ENCODE measurements at places on chromosomes 11 and 22.

GRCh38 chr11:2383852-2384804, 7.0 kb downstream of the CD81 start:
- DNase-seq = no peak

- DNase-seq = no peak
These were observed 15.8 kb upstream of the TCF20 start for GRCh38 chr22:42286205-42286604.

GRCh38 chr11:58813693-58814092, 30.8 kb downstream of the GLYATL2 start:
- DNase-seq = no peak

DNA sequence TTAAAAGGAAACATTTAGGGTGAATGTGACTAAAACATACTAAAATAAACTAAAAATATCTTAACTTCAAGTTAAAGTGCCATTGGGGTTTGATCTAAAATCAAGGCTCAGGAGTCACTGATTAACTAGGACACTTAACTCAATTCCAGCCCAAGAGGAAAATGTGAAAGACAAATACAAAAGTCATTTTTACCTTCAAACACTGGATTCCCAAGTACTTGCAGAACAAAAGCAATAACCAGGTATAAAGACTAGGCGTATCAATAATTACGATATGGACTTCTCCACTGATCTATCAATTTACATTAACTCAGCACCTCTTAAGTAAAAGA, 15.6 kb downstream of the ALKBH8 start:
- DNase-seq = no peak

- DNase-seq = no peak
These were observed 60.1 kb upstream of the PHF21B start for GRCh38 chr22:45069925-45070324.

DNA sequence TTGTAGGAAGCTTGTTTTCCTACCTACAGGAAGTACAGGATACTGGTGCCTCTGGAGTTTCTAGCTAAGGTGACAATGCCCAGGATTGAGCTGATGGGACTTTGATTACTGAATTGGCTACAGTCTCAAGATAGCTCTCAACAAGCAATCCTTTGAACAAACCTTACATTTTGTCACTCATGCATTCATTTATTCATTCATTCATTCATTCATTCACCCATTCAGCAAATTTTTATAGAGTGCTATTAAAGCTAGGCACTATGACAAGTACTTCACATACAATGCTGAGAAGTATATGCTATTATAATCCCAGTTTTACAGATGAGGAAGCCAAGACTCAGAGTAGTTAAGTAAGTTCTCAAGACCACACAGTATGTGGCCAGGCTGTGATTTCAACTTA, 103.1 kb upstream of the MTMR2 start:
- DNase-seq = no peak

- DNase-seq = no peak
These were observed 1.7 kb upstream of the LRRC4C start for GRCh38 chr11:41461057-41461681.

DNA sequence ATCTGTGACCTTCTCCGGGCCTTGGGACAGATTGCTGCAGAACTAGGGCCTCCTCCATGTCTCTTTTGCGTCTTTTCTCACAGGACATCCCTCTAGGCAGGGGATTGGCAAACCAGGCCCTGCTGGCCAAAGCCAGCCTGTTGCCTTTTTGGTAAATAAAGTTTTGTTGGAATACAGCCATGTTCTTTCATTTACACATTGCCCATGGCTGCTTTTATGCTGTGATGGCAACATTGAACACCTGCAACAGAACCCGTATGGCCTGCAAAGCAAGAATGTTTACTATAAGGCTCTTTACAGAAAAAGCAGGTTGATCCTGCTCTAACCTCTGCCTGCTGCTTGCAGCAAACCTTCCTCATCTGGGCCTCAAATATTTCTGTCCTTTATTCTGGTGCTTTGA, 56.8 kb upstream of the B3GAT1 start:
- no peak for DNase-seq

DNA sequence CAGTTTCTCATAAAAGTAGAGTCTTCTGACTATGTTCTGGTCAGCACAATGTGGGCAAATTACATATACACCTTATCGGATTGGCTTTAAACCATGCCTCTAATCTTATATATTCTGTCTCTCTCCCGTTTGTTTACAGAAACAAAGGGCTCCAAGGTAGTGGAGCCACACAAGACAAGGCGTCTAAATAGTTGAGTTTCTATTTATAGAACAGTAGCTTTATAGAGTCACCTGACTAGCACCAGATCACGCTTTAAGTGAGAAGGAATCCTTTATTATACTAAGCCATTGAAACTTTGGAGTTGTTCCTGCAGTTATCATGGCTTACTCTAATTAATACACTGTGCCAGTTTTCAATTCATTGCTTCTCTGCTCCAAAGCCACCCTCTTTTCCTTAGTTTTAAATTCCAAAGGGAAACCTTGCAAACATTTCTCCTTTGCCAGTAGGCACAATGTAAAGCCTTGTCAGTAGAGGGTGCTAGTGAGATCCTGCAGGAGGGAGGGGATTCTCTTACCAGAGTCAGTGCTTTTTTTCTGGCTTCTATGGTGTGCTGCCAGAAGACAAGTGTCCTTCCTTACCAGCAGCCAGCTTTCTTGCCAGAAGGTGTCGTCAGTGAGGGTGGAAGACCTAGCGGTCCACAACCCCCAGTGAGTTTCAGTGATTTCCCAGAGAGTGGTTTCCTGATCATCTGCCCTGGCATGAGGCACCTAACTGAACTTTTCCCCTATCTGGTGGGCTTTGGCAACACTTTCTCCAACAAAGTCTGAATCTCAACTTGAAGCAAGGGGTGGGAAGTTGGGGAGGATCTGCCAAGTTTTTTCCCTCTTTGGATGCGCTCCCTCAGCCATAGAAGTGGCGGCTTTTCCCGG, 71.7 kb downstream of the RAB38 start:
- DNase-seq = peak; percentile 74

DNA sequence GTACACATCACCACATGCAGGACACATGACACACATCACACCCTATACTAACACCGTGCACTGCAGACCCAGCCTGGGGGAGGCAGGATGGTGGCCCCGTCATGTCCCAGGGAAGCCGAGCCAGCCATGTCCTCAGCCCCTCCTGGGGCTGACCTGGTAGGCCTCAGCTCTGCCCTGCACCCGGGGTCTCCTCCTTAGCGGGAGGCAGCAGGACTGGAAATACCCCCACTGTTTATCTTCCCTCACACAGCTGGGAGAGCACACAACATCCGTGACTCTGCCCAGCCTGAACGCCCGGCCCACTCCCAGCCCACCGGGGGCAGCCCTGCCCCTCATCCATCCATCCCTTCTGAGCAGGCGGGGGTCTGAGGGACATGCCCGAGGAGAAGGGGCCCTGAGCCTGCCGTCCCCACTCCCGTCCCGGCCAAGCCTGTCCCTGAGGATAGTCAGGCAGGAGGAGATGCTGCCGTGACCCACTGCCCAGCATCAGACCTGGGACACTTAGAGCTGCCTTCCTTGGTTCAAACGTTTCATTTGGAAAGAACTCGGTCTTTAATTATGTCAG, 945.0 kb downstream of the BRD1 start:
- DNase-seq = no peak

DNA sequence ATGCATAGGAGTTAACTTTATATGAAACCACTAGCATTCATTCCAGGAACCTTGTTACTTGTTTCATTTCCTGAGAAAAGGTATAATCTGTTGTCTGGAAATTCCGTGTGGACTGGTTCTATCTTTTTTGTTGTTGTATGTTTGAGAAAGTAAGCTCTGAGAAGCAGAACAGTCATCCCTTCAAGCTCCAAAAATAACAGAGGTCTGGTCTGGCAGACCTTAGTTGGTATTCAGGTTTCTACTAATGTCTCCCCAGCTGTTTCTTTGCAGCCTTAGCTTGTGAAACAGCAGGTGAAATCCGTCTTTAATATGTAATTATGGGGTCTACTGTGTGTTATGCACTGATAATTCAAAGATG, 2.4 kb downstream of the RNF121 start:
- no peak for DNase-seq

GRCh38 chr11:135036488-135037297, 624.7 kb upstream of the B3GAT1 start:
- no peak for DNase-seq

GRCh38 chr11:66072081-66072480, 2.0 kb downstream of the PACS1 start:
- no peak for DNase-seq

- DNase-seq = peak; percentile 71
These were observed 1.6 kb upstream of the MCAM start for GRCh38 chr11:119318240-119319135.

- peak; percentile 32 for DNase-seq
These were observed 258.3 kb downstream of the LRRC4C start for GRCh38 chr11:41201156-41201555.

DNA sequence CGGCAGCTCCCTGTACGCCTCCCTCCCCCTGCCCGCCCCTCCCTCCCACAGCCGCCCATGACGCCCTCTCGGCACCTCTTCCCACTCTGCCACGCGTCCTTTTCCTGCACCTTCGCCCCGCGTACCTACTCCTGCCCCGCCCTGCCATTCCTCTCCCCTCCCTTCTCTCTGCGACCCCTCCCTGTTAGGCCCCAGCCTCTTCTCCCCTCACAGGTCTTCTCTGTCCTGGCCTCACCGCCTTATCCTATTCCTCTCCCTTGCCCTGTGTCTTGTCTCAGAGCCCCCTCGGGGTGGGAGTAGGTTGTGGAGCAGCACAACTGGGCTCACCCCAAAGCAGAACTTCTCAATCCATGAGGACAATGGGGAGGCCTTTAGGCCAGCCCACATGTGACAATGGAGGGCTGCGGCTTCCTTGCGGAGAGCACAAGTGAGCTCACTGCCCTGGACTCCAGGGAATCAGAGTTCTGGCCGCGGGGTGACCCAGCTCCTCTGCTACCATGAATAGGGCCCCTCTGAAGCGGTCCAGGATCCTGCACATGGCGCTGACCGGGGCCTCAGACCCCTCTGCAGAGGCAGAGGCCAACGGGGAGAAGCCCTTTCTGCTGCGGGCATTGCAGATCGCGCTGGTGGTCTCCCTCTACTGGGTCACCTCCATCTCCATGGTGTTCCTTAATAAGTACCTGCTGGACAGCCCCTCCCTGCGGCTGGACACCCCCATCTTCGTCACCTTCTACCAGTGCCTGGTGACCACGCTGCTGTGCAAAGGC, 539 bp downstream of the SLC35C1 start:
- DNase-seq = peak; percentile 79

DNA sequence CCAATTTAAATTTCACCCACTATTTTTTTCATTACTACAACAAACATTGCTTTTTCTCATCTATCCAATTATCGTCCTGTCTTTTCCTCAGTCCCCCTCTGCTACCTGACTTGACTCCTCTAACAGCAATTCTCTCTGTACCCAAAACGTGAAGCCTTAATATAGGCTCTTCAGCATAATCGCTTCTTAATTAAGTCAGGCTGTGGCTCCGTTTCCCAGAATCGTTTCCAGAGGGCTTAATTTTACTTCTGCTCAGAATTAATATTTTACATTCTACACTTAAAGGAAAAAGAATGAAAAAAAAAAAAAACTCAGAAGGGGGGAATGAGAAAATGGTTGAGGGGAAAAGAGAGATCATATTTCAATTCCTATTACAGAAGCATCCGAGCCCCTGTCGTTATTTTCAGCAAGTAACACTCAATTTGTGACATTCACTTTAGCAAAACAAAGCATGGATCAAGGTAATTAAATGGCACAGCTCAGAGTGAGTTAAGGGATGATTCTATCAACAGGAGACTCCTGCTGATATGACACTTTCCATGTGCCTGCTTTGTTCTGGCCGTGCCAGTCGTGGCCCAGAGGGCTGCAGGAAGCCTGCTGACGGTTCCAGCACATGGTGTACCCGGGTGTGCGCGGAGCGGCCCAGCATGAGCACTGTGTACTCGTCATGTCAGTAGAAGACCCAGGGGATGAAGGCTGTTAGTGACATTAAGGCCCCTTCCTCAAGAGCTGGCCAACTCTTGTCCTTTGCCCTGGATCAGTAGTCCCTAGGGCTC, 272.5 kb downstream of the NTM start:
- DNase-seq = no peak

DNA sequence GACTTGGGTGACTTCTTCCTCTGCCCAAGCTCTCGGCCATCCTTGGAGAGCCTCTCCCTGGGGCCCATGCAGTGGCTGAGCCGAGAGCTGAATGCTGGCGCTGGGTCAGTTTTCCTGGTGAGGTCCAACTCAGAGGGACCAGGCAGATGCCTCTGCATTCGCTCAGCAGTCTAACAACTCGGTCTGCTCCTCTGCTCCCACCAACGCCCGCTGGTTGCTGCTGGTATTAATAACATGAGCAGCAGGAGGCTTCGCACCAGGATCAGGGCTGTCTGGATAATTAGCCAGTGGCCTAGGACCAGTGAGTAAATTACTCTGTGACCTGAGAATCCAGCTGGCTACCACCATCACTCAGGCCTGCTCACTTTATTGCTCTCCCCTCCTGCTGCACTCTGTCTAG, 77.7 kb upstream of the FAM181B start:
- DNase-seq = no peak

- no peak for DNase-seq
These were observed 251 bp upstream of the UQCC3 start for GRCh38 chr11:62671236-62671607.

GRCh38 chr11:75276686-75277085, 36.1 kb downstream of the TPBGL start:
- DNase-seq = no peak

DNA sequence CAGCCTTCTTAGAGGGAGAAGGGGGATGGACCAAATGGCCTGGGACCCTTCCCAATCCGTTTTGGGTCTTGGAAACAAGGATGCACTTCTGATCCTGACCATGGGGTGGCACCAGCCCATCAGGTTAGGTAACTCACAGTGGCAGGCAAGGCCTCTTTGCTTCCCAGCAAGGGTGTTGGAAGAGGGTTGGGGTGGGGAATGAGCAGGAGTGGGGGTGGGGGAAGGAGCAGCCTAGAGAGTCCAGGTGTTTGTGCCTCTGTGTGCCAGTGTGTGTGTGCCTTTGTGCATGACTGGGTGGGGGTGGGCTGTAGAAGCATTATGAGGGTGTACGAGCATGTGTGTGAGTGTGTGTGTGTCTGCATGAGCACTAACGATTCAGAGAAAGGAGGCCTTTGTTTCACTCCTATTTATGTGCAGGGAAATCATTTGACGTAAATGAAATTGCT, 213.1 kb downstream of the INSC start:
- DNase-seq = peak; percentile 20

- DNase-seq = peak; percentile 100
These were observed at the start of the genes ARHGAP1 and ZNF408 for GRCh38 chr11:46700241-46701077. TSS of gene ARHGAP1 (minus strand) at chr11:46700619. CDS start at chr11:46696107, 4,512 bp downstream. TSS of gene ZNF408 (plus strand) at chr11:46701031. CDS start at chr11:46701048, 17 bp downstream.

GRCh38 chr11:111735262-111736116, 30.7 kb downstream of the PPP2R1B start:
- no peak for DNase-seq

DNA sequence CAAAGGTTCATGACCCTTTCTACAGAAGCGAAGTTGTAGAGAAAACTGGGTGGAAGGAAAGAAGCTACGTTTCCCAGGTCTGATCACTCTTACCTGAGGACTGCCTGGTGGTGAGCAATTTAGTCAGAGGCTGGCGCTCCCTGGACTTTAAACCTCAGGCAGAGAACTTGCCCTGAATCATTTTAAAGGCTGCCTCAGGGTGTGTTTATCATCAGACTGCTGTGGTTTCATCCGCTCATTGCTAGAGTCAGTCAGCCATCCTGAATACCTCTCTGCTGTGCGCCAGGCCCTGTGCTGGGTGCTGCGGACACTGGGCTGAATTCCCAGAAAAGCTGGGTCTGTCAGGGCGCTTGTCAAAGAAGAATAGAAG, 2.7 kb downstream of the DTX4 start:
- no peak for DNase-seq

- DNase-seq = no peak
These were observed 38.8 kb downstream of the FLI1 start for GRCh38 chr11:128732471-128733277.
